OCI-LY7 (cell line): ENCODE measurements at places on chromosomes 4 and X. TPM values are rescaled to one million over a fixed set of nuclear protein-coding genes. Genes with fewer than 3 reads are reported as not detected.

The TLR10 gene
- 19.5 and 27.4 TPM in 2 replicates for total RNA-seq

The FAAH2 gene
- total RNA-seq = 1.3 and 2.1 TPM in 2 replicates

The CT45A9 gene
- total RNA-seq = not detected in 2 replicates

The KIF4A gene
- total RNA-seq = 40.7 and 43.4 TPM in 2 replicates

The MAGEA10 gene
- not detected in 2 replicates for total RNA-seq

The NAA11 gene
- not detected in 2 replicates for total RNA-seq

The SRPX2 gene
- total RNA-seq = not detected in 2 replicates
